Right lobe of liver (tissue), 6 donors: ENCODE measurements at places on chromosomes 6 and 20.

GRCh38 chr6:146341493-146342230 is 202.0 kb upstream of the RAB32 start:
- no peak for DNase-seq

DNA sequence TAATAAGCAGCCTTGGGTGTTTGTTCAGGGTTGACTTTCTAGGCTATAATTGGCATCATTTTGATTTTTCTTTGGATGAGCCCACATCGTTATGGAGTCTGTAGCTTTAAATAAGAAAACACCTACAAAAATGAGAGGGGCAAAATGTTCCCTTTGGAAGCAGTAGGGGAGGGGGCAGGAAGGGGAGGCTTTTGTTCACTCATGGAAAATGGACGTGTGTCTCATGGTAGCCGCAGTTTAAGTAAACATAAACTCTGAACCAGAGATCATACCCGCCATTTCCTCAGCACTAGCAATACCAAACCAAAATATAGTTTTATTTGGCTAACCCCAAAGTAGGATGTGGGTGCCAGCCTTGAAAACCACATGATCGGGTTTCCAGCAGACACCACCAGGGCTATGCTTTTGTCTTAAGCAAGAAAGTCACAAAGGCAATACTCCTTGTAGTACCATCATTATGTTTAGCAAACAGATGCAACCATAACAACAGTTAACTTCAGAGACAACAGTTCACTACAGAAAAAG is 572.5 kb upstream of the JAG1 start:
- no peak for DNase-seq

- no peak for DNase-seq
Measured at GRCh38 chr20:51042657-51043247, 19.8 kb upstream of the KCNG1 start.

DNA sequence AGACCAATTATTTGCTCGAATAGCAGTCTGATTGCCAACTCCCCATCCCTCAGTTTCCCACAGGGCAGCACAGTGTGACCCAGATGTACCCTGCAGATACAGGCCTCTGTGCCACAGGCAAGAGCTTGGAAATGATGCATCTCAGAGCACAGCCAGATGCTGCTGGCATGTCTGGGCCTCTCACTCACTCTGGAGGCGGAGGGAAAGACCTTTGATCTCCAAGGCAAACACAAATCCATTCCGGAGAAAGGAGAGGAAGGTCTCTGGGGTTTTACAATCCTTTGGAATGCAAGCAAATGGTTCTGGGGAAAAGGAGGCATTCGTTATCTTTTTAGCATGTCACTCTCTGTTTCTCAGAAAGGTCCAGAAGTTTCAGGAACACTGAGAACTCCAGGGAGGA is 74.2 kb downstream of the RIOK1 start:
- DNase-seq: no peak

GRCh38 chr6:130183271-130184222 is 39.2 kb downstream of the SAMD3 start:
- no peak for DNase-seq

DNA sequence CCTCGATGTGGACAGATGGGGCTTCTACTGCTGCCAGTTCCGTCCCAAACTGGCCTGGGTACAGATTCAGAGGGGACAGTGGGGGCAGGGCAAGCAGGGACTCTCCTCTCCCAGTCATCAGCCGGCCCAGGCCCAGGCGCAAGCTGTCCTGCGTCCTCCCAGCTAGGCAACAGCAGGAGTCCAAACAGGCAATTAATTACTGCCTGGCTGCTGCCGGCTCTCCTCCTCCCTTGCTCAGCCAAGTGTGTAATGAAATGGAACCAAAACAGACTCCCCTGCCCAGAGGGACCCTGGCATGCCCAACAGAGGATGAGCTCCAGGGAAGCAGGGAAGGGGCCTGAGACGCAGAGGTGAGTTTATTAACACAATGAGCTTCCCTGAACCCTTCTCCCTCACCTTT is 17.8 kb upstream of the SLC32A1 start:
- no peak for DNase-seq

- DNase-seq: peak; percentile 69
Measured at GRCh38 chr6:28988536-28989311, 16.4 kb downstream of the ZNF311 start.

DNA sequence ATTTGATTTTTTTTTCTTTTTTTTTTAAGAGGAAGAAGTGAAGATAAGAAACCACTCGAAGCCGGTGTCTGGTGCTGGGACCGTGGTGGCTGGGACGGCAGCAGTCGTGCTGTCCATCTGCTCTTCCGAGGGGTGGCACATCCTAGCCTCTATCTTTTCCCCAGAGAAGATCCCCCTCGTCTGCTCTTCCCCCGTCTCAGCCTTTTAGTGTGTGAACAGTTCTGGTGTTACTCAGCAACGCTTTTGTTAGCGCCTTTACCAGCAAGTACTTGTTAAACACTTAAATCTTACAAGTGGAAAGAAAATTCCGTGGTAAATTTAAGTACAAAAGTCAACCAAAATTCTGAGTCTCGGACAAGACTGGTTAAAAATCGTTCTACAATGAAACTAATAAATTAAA is 90.1 kb downstream of the RSPH3 start:
- no peak for DNase-seq

GRCh38 chr6:138979365-138979764 is 8.7 kb downstream of the REPS1 start:
- no peak for DNase-seq

DNA sequence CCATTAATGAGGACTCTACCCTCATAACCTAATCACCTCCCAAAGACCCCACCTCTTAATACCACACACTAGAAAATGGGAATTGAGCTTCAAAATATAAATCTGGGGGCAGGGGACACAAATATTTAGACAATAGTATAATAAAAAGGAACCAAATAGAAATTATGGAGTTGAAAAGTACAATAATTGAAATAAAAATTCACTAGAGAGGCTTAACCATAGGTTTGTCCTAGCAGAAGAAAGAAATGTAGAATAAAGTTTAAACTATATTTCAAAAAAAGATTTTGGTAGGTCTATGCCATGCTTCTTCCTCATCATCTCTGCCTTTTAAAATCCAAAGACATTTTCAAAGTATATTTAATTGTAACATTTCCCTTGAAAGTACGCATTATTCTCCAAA is 19.5 kb upstream of the HLA-DQA1 start:
- DNase-seq: no peak
